ENCODE measurements at places on chromosomes 7 and 10. TPM values are rescaled to one million over a fixed set of nuclear protein-coding genes. Genes with fewer than 3 reads are reported as not detected.

The MRLN gene
- total RNA-seq: not detected

GRCh38 chr7:158270856-158271413 is 316.7 kb downstream of the PTPRN2 start:
- DNase-seq: peak; percentile 25
- H3K36me3 ChIP-seq: no peaks in the 10 kb centered on the region
- H3K27me3 ChIP-seq: no peaks in the 10 kb centered on the region
- no peaks in the 10 kb centered on the region for H3K4me1 ChIP-seq

- peaks cover 5% of the 10 kb centered on the region for H3K27me3 ChIP-seq
- no peak overlapping the region for H3K4me3 ChIP-seq
- no peaks in the 10 kb centered on the region for H3K4me1 ChIP-seq
- H3K36me3 ChIP-seq: peaks cover 11% of the 10 kb centered on the region
Observed at GRCh38 chr10:79360499-79361342, 13.5 kb downstream of the PPIF start.

DNA sequence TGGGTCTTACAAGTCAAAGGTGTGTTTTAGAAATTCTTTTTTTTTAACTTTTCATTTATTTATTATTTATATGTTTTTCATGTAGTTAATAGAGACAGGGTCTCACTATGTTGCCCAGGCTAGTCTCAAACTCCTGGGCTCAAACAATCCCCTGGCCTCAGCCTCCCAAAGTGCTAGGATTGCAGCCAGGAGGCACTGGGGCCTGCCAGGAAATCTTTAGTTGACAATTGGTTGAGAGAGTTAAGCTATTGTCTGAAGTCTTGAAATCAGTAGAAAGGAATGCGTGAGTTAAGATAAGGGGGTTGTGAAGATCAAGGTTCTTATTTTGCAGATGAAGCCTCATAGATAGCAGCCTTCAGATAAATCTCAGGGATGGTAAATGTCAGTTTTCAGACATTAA is 245.4 kb upstream of the GALNT17 start:
- H3K36me3 ChIP-seq: no peaks in the 10 kb centered on the region
- no peak overlapping the region for H3K4me3 ChIP-seq
- H3K4me1 ChIP-seq: no peaks in the 10 kb centered on the region
- DNase-seq: no peak
- H3K27ac ChIP-seq: no peak overlapping the region
- H3K27me3 ChIP-seq: no peaks in the 10 kb centered on the region

DNA sequence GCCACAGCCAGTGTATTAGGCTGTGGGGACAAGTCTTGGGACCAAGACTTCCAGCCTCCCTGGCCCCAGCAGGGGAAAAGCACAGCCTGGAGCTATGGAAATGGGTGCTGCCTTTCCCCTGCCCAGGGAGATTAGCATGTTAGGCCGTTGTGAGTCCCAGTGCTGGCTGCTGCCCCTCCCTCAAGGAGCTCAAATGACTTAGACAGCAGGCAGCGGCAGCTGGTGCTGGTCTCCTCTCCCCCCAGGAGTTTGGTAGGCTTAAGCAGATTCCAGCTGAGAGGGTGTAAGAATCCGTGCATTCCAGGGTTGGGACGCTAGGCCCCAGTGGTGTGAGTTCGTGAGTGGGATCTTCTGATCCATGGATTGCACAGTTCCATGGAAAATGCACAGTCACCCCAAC is 301.5 kb upstream of the PHF14 start:
- peaks cover 2% of the 10 kb centered on the region for H3K27me3 ChIP-seq
- no peaks in the 10 kb centered on the region for H3K4me1 ChIP-seq
- H3K36me3 ChIP-seq: no peaks in the 10 kb centered on the region
- no peak overlapping the region for H3K27ac ChIP-seq
- no peak overlapping the region for H3K4me3 ChIP-seq

- DNase-seq: no peak
- H3K4me3 ChIP-seq: no peak overlapping the region
- no peak overlapping the region for H3K27ac ChIP-seq
- no peaks in the 10 kb centered on the region for H3K4me1 ChIP-seq
- H3K36me3 ChIP-seq: no peaks in the 10 kb centered on the region
- H3K27me3 ChIP-seq: no peaks in the 10 kb centered on the region
Observed at GRCh38 chr10:129615381-129615780, 148.3 kb downstream of the MGMT start.

DNA sequence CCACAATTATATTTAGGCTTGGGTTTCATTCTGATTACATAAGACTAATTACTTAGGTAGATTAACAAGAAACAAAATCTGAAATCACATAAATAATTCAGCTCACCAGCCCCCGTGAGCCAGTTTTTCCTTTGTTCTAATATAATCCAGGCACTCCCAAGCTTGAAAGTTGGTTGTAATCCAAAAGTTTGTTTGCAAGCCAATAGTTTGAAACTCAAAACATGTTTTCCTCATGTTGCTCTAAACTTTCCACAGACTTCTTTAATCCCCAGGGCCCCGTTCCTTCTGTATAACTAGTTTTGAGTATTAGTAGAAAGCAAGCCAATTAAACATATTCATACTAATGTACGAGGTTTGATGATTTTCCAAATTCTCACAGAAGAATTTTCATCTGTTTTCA is 56.1 kb downstream of the SP8 start:
- no peak overlapping the region for H3K27ac ChIP-seq
- no peaks in the 10 kb centered on the region for H3K4me1 ChIP-seq
- no peaks in the 10 kb centered on the region for H3K27me3 ChIP-seq
- no peaks in the 10 kb centered on the region for H3K36me3 ChIP-seq

DNA sequence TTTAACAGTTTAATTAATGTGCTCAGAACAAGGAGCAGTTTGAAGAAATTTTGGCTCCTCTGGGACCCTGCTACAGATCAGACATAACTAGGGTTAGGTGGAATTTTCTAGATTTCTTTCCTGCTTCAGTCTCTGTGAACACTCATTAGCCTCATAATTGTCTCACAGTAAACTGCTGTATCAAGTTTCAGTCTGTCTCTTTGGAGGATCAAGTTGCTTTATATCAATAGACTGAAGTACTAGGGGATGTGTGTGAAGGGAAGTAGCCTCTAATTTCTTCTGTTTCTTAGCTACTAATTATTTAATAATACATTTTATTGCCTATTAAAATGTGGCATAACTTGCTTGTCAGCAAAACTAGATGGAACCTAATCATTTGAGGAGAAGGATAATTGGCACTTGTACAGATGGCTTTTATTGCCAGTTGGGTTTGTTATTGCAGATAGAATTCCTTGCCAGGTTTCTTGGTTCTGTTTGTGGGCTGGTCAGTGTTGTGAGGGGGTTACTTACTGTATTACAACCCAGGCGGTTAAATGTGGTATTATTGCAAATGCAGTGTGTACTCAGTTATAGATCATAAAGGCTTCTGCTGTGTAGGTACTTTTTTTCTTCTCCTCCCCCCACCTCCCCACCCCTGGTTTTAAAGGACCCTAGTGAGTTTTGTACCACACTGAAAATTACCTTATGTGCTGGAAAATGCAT is 758.0 kb downstream of the AUTS2 start:
- no peak for DNase-seq
- H3K4me1 ChIP-seq: peaks cover 31% of the 10 kb centered on the region
- H3K27me3 ChIP-seq: no peaks in the 10 kb centered on the region
- no peak overlapping the region for H3K27ac ChIP-seq
- peaks cover 3% of the 10 kb centered on the region for H3K36me3 ChIP-seq

DNA sequence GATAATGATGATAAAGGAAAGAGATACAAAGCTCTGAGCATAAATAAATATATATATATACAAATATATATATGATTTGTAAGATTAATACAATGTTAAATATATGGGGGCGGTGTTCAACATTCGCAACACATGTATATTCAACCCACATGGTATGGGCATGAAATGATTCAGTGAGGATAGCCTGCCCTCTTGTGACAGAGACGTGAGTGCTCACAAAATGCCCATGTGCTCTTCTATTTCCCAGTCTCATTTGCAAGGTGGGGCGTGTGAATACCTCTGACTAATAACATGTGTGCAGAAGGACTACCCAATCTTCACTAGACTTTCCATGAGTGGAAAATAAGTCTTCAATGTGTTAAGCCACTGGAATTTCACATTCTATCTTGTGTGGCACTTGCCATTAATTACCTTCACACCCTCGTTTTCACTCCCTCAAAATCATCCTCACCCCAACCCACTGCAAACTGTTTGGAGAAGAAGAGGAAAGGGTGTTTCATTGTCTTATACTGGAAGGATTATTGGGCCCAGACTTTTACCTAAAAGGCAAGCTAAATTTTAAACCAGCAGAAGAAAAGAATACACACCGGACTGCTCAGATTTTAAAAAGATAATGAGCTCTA is 26.9 kb downstream of the ASAH2 start:
- H3K4me1 ChIP-seq: no peaks in the 10 kb centered on the region
- no peaks in the 10 kb centered on the region for H3K36me3 ChIP-seq
- no peak for DNase-seq
